Kidney tubule cell (primary cell): ENCODE measurements at places on chromosomes 16 and 17.

GRCh38 chr16:73092236-73092781 is 44.4 kb upstream of the ZFHX3 start:
- no peak for DNase-seq

- DNase-seq = no peak
Measured at GRCh38 chr17:8711291-8711690, 33.3 kb downstream of the CCDC42 start.

- no peak for DNase-seq
Measured at GRCh38 chr17:14746822-14747602, 446.1 kb downstream of the HS3ST3B1 start.

DNA sequence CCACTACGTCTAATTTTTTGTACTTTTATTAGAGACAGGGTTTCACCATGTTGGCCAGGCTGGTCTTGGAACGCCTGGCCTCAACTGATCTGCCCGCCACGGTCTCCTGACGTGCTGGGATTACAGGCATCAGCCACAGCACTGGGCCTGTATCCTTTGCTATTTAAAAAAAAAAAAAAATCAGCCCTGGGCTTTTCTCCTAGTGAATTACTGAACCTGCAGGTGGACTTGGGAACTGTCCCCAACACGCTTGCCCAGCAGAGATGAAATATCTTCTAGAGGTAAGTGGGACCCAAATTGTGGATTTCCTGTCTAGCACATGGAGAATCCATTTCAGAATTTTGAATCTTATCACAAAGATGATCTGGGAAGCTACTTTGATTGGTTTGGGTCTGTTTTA is 14.8 kb downstream of the CNOT1 start:
- no peak for DNase-seq

- DNase-seq = no peak
Measured at GRCh38 chr16:56559109-56559508, 5.8 kb upstream of the MT4 start.

- no peak for DNase-seq
Measured at GRCh38 chr17:16300554-16300953, 52.7 kb downstream of the CENPV start.

DNA sequence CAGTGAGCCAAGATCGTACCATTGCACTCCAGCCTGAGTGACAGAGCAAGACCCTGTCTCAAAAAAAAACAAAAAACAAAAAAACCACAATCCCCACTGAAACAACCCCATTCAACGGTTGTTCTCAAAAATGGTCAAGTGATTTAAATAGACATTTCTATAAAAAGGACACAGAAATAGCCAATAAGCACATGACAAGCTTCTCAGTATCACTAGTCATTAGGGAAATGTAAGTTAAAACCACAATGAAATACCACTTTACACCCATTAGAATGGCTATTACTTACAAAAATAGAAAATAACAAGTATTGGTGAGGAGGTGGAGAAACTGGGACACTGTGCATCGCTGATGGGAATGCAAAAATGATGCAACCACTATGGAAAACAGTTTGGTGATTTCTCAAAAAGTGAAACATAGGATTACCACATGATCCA is 26.6 kb upstream of the MYLK3 start:
- DNase-seq = no peak

GRCh38 chr16:49931916-49932315 is 76.0 kb upstream of the ZNF423 start:
- no peak for DNase-seq

- DNase-seq = no peak
Measured at GRCh38 chr17:76390003-76390421, 5.6 kb downstream of the SPHK1 start.

GRCh38 chr16:19089410-19089955 is 22.1 kb downstream of the COQ7 start:
- no peak for DNase-seq

GRCh38 chr16:30084816-30085159 is 6.9 kb downstream of the TBX6 start:
- DNase-seq = no peak

GRCh38 chr17:47694581-47695428 is 844 bp downstream of the TBKBP1 start:
- no peak for DNase-seq

DNA sequence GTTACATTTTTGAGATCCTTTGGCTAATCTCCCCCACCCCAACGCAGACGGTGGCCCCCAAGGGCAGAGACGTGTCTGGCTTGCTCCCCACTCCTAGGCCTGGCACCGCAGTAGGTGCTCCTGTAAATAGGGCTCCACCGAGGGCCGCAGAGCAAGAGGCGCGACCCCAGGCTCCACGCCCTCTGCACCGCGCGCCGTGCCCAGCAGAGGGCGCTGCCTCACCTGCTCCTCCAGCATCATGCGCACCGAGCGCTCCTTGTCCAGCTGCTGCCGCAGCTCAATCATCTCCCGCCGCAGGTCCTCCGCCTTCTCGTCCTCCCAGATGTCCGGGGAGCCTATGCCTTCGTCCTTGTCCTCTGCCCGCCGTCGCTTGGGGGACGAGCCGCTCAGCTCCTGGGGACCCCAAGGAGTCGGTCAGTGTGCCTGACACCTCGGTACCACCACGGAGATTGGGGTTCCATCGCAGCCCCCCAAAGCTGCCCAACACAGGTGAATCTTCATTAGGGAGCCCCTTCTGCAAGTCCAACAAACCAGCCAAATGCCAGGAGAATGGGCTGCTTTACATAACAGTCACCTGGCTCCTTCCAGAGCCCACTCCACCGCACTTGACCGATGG is 11.2 kb downstream of the TFAP4 start:
- DNase-seq = peak; percentile 46

- no peak for DNase-seq
Measured at GRCh38 chr17:81456091-81456490, 56.5 kb downstream of the ACTG1 start.

GRCh38 chr17:45383003-45383402 is 49.7 kb downstream of the ARHGAP27 start:
- no peak for DNase-seq
